PC-3 (cell line): ENCODE measurements at places on chromosomes 16 and 17.

DNA sequence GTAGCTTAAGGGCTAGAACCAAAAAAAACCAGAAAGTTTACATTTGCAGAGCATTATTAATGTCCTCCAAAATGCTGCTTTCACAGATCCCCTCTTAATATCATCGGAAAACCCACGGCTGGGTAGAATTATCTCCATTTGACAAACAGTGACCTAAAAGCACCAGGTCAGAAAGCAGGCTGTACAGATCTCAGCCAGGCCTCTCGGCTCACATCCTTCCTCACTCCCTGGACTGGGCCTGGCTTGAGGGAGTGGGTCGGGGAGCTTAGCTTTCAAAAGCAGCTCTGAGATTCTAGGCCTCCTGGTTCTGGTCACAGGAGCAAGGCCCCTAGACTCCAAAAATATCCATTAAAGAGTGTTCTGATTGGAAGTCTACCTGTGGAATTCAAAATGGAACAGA lies 9.1 kb upstream of the SLC12A3 start:
- no peak for DNase-seq

- no peak for DNase-seq
Observed at GRCh38 chr17:39926135-39926587, 1.2 kb downstream of the ORMDL3 start.

GRCh38 chr17:6137716-6138502 lies 67.7 kb downstream of the WSCD1 start:
- DNase-seq, result no peak

DNA sequence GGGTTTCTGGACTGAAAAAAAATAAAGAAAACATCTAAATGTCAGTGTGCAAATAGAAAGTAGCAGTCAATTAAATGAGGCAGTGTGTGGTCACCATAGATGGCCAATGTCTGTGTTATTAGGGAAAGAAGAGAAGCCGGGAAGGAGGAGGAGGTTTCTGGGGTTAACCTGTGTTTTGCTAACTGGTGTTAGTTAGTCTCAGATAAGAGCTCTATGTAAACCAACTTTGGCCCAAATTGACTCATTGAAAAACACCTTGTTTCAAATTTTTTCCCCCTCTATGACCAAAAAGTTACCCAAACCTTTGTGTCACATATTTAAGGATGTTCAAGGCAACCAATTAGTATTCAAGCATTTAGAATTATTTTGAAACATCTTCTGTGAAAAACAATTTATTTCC lies 530.9 kb downstream of the MAF start:
- no peak for DNase-seq

DNA sequence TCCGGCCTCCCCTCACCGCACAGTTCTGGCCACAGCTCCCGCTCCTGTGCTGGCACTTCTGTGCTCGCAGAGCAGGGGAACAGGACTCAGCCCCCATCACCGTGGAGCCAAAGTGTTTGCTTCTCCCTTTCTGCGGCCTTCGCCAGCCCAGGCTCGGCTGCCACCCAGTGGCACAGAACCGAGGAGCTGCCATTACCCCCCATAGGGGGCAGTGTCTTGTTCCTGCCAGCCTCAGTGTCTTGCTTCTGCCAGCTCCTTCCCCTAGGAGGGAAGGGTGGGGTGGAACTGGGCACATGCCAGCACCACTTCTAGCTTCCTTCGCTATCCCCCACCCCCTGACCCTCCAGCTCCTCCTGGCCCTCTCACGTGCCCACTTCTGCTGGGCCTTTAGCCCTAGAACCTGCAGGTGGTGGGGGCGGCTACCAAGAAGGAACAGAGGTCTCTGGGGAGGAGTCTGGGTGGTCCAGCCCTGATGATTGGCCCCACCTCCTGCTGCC lies 645 bp upstream of the ELMO3 start:
- DNase-seq, result peak; percentile 30

DNA sequence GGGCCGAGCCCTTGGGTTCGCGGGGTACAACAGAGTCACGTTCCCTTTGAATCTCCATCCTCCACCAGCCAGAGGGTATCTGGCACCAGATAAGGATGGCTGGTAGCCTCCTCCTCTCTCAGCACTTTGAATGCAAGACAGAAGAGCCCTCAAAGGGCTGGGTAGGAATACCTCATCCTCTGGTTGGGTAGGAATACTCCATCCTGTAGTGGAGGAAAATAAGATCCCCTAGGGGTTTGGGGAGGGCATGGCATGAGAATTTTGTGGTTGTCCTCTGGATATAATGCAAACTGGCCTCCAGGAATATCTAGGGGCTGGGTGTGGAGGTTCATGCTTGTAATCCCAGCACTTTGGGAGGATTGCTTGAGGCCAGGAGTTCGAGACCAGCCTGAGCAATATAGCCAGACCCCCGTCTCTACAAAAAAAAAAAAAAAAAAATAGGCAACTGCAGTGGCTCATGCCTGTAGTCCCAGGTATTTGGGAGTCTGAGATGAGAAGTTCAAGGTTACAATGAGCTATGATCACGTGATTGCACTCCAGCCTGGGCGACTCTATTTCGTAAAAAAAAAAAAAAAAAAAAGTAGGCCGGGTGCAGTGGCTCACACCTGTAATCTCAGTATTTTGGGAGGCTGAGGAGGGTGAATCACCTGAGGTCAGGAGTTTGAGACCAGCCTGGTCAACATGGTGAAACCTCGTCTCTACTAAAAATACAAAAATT lies 2.7 kb downstream of the IGFBP4 start:
- DNase-seq, result no peak

- DNase-seq, result no peak
Observed at GRCh38 chr16:15790458-15790857, 66.4 kb downstream of the MYH11 start.

GRCh38 chr16:56970934-56971767 lies 9.4 kb downstream of the CETP start:
- DNase-seq, result no peak

DNA sequence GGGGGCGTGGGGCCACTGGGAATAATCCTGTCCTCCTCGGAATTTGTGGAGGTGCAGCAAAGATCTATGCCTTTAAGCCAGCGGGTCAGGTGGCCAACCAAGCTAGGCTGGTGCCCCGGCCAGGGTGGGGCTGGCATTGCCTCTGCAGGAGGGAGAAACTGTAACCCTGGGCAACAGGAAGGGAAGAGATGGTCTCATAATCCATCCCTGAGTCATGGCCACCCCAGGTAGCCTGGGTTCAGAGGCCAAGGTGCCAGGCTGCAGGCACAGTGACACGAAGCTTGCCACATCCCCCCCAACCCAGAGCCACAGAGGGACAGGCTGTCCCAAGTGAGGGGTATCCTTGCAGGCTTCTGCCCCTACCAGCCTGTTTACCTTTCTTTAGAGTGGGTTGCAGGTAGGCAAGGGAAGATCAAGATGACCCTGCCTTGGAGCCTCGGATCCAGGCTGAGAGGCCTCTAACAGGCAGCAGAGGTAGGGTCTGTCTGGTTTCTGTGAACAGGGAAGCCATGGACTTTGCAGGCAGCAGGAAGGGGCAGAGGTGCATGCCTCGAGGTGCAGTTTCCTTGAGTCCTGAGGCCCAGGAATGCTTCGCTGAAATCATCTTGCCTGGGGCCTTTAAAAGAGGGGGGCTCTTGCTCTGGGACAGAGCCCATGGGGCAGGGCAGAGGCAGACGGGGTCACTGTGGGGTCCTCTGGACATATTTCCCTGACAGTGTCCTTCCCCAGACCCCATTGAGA lies 4.0 kb downstream of the LASP1 start:
- DNase-seq, result no peak

- no peak for DNase-seq
Observed at GRCh38 chr17:36024106-36024869, 6.5 kb upstream of the CCL23 start.

DNA sequence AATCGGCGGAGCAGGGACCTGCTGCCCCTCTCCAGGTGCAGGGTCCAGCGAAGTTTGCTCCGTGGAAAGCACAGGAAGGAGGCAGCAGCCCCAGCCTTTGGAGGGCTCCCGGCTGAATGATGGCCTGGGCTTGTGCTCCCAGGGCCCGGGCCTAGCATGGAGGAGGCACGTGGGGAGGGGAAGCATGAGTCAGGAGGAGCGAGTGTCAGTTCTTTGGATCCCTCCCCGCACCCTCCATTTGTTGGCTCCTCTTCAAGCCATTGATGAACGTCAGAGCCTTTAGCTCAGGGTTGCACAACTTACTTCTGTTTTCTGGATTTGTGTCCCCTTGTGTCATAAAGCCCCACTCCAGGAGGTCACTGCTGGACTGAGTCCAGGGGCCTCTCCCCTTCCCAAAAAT lies 25.8 kb downstream of the TTYH2 start:
- no peak for DNase-seq

DNA sequence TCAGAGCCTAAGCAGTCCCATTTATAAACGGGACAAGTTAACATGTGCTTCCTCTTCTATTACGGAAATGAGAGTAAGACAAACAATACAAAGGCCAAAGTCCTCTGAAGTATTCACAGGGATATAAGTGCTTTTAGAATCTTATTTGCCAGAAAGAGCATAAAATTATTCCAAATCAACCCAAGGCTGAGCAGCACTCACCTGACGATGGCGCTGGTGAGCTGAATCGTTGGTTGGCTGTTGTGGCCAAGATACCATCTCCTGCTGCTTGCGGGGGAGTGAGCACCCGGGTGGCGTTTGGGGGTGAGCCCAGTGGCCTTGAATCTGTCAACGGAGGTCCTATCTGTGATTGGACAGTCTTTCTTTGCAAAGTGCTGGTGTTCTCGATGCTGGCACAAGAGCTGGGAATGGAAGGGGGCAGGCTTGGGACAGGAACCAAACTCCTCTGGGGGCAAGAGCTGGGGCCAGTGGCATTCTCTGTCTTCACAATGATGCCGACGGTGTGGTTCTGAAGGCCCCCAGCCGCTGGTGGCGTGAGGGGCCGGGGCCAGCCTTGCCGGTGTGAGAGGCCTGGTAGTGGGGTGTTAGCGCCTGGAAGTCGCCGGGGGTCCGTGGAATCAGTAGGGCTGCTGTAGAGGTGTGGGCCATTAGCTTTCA lies 9.5 kb upstream of the DHRS13 start:
- DNase-seq, result no peak

- DNase-seq, result peak; percentile 68
Observed at GRCh38 chr17:57622683-57623433, 122.2 kb downstream of the CCDC182 start.

GRCh38 chr16:54325616-54326265 lies 39.2 kb upstream of the IRX3 start:
- DNase-seq, result no peak

DNA sequence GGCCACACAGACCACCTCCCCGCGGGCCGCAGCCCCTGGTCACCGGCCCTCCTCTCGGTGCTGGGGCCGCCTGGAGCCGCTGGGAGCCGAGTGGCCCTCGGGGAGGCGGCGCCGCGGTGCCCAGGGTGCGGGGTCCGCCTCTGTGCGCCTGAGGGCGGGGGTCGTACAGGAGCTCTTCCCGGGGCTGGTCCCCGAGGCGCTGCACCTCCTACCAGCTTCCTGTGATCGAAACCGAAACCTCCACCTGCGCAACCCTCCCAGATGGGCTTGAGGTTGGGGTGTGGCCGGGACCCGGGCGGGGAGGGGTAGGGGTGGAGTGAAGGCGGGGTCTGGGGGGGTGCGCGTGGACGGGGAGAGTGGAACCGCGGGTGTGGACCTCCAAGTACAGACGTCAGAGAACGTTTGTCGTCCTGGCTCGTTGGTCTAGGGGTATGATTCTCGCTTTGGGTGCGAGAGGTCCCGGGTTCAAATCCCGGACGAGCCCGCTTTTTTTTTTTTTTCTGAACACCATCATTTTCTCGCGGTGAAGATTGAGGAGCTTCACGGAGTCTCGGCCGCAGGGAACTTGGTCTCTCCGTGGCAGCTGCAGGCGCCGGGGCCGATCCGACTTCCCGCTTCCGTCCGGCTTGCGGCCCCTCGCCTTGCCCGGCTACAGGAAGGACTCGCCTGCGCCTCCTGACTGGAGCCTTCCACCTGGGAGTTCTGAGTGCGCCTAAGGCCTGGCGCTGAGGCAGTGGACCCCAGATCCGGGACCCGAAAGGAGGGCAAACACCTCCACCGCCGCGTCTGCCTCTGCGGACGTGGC lies 23.9 kb downstream of the ZNF213 start:
- DNase-seq, result peak; percentile 83

DNA sequence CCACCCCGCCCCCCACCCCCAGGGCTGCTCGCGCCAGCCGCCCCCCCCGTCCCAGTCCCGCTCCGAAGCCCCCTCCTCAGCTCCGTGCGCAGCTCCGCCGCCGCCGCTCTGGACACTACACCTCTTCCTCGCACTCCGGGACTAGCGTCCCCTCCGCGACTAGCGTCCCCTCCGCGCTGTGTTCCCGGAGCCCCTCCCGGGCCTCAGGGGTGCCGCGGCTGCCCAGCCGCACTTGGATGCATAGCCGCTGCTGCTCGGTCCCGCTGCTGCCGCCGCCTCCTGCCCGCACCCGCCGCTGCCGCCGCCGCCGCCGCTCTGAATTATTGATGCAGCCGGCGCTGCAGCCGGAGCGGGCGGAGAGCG lies at the start of gene CBLN1:
TSS of gene CBLN1 (minus strand) at position 359 of the 363 bp plus-strand sequence. CDS start 373 bp downstream, outside the sequence.
- DNase-seq, result no peak

DNA sequence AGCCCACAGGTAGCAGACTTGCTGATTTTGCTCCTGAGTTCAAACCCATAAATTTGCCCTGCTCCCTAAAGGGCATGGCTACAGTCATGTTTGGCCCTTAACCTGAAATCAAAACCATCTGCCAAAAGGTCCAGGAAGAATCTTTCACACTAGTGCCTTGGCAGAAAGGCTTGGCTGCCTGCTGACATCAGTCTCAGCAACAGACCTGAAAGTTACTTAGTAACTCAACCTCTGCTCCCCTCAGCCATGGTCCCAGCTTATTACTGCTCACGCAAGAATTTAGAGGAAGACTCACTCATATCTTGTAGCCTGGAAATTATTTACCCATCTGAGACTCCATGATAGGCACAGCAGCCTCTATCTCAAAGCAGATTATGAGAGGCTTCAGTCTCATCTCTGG lies 98.0 kb upstream of the KIF2B start:
- DNase-seq, result no peak

DNA sequence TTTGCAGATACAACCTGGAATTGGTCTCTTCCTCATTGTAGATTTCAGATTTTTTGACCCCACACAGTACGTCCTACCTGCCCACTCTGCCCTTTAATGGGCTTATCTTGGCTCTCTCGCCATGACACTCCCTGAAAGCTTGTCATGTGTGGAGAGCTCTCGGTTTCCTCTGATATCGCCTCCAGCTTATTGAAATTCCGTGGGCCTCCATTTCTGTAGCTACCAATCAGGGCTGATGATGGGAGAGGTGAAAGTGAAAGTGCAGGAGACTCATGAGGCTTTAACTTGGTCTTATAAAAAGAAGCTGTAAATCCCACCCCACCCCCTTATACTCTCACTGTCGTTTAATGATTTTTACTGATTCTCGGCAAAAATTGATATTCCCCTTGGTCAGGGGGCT lies 17.7 kb downstream of the HOXB1 start:
- no peak for DNase-seq

DNA sequence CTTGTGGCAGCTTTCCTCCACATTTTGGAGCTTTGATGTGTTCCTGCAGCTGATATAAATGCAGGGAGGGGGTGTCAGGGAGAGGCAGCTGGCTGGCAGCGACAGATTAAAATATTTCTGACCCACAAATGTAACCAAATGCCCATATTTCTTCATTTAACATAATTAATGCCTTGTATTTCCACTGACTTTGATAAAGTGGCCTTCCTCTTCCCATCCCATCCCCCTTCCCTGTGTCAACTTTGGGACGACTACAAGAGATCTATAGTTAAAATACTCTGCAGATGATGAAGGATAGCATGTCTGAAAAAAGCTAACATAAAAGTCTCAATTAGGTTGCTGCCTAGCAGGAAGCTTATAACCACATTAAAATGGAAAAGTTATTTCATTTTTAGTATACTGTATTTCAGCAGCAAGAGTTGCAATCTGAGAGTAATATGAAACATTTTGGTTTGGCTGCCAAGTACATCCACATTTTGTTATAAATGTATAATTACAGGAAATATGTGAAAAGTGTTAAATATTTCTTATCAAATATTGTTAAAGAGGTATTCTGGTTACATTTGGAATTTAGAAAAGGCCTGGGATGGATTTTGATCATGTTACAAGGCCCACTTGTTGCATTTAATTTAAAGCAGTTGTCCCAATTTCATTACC lies 238.7 kb upstream of the TBX2 start:
- DNase-seq, result no peak
